ENCODE measurements at places on chromosomes 6 and 20.

- no peak for DNase-seq
These were observed 110.2 kb downstream of the AGPAT4 start for GRCh38 chr6:161163466-161164181.

- no peak for DNase-seq
These were observed 22.1 kb upstream of the SNTA1 start for GRCh38 chr20:33465481-33466302.

- DNase-seq: no peak
These were observed 87.5 kb upstream of the ARID1B start for GRCh38 chr6:156689656-156690055.

DNA sequence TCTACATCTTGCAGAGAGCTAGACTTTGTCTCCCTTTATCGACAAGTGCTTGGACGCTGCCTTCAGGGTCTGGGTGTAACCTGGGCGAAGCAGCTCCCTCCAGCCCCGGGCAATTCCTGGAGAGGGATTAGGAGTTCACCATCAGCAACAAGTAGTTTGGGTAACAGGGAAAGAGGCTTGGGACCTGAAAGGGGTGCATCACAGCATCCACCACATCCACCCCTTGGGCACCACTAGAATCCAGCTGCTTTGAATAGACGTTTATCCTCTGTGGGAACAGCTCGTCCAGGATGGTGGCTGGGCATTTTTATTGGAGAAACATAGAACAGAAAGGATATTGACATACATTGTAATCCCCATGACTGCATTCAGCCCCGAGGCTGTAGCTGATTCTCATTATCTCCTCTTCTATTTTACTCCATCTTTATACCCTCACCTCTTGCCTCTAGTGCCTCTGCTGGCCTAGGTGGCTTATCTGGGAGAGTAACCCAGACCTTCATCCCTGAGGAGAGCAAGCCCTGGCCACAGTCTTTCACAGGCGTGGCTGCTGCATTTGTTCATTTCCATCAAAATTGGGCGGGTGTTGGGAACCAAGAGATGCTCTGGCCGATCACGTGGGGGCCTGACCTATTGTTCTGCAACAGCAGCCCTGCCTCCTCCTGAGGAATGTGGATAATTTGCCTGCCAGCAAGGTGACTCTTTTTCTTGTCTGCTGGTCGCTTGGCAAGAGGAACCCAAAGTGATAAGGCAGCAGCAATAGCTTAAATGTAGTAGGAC is 109.2 kb upstream of the RALGAPA2 start:
- DNase-seq: no peak

DNA sequence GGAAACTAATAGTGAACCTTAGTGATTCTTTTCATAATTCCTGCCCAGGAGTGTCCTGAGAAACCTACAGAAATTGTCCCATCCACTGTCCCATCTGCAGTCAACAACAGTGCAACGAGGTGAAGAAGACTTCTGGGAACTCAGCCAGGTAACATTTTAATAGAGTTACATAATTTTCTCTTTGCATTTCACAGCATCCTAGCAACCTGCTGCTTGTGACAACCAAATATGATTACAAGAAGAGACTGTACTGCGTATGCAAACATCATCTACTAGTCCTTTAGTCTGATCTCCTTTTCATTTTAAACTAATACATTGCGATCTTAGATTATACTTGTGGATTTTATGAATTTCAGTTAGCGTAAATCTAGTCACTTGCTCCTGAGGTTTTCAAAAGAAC is 951.6 kb downstream of the TFAP2A start:
- no peak for DNase-seq

DNA sequence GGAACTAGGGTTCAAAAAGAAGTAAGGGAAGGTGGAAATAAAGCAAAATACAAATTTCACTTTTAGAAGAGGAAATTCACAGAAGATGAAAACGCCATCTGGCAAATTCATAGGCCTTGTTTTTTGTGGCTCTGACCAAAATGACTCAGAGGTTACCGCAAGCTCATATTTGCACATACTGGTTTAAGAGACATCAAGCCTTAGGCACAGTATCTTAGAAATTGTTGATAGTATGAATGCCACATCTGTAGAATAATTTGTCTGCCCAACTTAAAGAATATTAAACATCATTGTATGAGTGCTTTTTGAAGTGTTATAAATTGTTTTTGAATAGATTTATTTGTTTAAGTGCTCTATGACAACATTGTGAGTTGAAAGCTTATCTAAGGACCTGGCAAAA is 10.6 kb downstream of the TAAR1 start:
- no peak for DNase-seq

DNA sequence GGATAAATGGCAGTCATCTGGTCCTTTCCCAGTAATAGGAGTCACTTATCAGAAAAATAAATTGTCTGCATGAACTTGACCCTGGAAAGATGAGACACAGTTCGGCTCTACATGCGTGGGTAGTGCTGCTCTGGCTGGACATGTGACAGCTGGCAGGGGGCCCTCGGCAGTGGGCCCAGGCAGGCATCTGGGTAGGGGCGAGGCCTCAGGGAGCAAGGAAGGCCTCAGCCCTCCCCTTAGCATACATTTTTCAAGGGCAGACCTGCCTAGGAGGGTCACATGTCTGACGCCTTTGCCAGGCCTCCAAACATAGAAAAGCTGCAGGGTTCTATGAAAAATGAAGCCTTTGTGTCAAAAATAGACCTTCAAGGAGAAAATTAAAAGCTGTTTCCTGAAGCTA is 12.8 kb upstream of the ILRUN start:
- no peak for DNase-seq

- no peak for DNase-seq
These were observed 198.7 kb upstream of the SGK1 start for GRCh38 chr6:134516582-134516981.

DNA sequence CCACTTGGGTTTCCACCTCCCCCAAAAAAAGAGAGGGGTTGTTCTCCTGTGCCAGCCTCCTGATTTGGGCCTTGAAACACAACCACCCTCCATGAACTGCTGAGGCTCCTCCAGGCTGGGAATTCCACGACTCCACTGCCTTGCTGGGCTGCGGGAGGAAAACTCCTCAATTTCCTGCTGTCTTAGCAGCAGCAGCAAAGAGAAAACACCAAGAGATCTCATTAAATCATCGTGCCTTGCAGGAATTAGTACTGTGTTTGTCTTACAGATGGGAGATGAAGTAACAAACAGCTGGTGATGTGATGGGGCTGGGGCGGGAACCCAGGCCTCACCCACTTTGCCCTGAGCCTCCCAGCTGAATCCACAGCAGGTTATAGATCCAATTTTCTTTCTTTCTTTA is 29.0 kb downstream of the BPIFB1 start:
- no peak for DNase-seq

- DNase-seq: no peak
These were observed 9.8 kb upstream of the NDUFAF4 start for GRCh38 chr6:96907498-96907897.

DNA sequence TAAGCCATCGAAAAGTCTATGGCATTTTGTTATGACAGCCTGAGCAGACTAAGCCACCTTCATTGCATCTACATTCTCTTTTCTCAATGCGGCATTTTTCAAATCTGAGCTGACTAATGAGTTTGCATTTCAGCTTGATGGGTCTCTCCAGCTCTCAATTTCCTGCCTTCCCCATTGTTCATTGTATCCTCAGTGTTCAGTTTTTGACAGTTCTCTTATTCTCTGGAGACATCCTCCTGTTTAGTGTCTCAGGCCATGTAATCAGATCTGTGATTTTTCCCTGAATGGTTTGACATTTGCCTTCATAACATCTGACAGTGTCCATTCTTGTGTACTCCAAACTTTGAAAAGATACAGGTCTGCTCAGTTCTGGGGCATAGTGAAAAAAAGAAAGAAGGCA is 27.9 kb upstream of the MCM3 start:
- no peak for DNase-seq

DNA sequence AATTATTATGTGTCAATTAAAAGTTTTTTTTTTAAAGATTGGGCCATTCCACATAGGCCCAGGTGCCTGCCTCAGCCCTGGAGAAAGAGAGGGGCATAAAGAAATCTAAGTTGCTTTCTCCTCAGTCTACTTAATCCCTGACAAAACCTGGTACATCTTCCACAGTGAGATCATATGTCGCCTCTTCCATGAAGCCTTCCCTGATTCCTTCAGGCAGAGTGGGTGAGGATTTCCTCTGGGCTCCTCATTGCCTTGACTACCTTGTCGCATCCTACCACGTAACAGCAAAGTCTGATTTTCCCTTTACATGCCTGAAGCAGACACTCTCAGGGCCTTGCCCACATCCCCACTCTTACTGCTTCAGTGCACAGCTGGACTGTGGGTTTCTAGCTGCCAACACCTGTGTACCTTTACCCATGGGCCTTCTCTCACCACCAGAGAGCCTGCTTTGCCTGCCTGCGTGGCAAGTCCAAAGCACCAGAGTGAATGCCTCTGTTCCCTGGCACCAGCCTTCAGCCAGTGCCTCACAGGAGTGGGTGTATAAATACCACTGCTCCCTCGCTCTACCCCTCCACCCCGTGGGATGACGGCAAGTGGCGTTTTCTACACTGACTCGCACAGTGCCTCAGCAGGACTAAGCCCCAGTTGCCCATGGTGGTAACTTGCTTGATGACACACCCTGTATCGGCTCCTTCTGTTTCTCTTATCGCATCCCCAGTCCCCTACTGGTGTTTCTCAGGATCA is 68.0 kb downstream of the EYA2 start:
- no peak for DNase-seq

DNA sequence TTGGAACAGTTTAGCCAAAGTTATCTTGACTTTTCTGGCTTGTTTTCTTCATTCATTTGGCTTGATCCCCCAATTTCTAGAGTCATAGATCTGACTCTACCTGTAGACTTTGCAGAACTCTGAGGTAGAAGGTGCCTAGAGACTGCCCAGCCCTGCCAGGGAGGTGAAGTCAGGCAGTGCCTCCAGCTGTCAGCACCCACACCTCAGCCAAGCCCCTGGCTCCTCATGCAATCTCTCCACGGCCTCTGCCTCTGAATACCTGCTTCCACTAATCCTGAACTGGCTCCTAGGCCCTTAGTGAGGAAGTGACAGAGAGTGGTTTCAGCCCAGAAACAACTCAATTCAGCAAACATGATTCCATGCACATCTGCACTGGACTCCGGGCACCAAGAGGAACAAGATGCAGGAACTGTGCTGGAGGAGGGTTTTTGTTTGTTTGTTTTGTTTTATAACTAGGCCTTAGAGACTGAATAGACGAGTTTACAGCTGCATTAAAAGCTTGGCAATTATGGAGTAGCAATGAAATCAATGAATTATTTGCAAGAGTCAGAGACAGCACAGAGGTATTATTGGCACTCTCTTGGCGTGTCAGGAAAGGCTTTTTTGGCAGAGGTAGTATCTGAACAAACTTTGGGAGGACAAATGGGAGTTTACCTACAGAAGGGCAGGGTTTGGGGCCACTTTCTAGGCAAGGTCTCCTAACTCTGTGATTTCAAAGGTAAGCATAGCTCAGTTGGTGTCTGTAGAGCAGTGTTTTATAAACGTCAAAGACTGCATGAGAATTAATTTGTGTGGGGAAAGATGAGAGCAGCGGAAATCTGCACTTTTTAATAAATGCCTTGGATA is 25.2 kb downstream of the TGM3 start:
- DNase-seq: no peak

DNA sequence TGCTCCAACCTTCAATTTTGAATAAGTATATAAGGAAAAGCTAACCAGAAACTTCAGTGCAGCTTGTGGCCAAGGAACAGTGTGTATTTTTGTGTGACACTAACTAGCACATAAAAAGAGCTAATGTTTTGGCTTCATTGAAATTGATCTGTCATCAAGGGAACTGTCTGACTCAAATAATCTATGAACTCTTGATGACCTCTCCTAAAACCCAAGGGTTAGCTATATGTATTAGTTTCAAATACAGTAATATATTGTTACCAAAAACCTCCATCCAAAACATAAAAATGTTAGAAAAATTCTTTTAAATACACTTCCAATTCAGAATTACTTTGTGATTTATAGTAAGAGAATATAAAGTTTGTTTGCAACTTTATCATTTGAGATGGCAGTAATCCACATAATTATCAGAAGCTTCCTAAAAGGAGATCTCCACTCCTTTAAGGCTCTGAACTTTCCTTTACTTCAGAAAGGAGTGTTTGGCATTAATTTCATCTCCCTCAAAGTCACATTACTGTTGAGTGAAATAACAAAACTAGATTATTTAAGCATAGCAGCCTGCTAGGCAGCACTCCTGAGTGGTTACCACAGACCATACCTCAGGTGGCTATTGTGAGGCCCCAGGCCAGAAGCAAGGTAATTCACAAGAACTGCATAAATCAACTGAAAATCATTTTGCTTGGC is 46.3 kb upstream of the HSF2 start:
- no peak for DNase-seq

DNA sequence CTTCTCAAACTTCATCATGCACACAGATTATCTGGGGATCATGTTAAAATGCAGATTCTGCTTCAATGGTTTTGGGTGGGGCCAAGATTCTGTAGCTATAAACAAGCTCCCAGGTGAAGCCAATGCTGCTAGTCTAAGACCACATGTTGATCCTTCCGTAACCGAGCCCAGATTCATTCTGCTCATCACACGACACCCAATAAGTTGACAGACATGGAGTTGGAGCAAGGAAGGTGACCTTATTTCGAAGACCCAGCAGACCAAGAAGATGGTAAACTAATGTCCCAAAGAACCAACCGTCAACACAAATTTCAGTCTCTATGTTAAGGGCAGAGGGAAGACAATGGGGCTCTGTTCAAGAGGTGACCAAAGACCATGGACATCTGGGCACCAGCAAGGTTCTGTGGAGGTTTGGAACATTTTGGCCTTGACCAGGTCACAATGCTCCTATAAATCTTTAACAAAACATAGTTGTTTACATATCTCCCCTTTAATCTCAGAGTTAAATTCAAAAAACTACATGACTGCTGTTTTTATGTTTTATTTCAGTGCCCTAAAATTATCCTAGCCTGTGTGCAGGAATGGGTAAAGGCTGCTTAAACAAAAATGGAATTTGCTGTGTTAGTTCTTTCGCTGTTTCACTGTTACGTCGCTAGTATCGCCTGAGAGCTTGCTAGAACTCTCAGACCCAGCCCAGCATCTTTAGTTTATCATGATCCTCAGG is 50.1 kb downstream of the SPTLC3 start:
- no peak for DNase-seq

DNA sequence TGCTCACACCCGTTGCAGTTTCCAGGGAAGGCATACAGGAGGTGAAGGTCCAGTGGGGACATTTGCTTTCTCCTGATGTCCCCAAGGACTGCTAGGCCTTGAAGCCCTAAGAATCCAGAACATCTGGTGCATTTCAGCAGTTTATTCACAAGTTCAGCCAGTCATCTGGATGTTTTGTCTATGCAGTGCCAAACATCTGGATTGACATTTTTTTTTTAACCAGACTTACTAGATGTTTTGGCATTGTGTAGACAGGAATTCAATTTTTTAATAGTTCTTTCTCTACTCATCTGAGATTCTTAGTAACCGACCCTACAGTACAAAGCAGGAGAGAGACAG is 256.2 kb downstream of the CLIC5 start:
- no peak for DNase-seq
